ENCODE measurements at places on chromosomes 4 and X. TPM values are rescaled to one million over a fixed set of nuclear protein-coding genes. Genes with fewer than 3 reads are reported as not detected.

Gene METTL14
- 18.2 TPM for total RNA-seq

Gene UGT2B11
- total RNA-seq: not detected

Gene MAGEC1
- not detected for total RNA-seq

Gene RHOXF2B
- total RNA-seq: not detected

Gene TBX22
- total RNA-seq: not detected

Gene EFHC2
- total RNA-seq: 0.21 TPM

Gene NPY5R
- total RNA-seq: not detected

Gene YIPF7
- total RNA-seq: not detected

Gene SMIM31
- not detected for total RNA-seq

Gene IL1RAPL2
- not detected for total RNA-seq

Gene ARHGAP24
- total RNA-seq: 4.1 TPM

Gene ZAR1
- total RNA-seq: 0.12 TPM

Gene GIMD1
- total RNA-seq: not detected

Gene FAM9A
- not detected for total RNA-seq

Gene CDKL5
- total RNA-seq: 6.1 TPM

Gene IQCM
- total RNA-seq: not detected

Gene AMTN
- total RNA-seq: not detected

Gene EGF
- total RNA-seq: 0.45 TPM

Gene PNMA3
- total RNA-seq: 0.09 TPM

Gene DCK
- total RNA-seq: 18.1 TPM

Gene CSAG3
- not detected for total RNA-seq

Gene MSX1
- total RNA-seq: 8.2 TPM

Gene NAAA
- total RNA-seq: 21.9 TPM

Gene SPANXA2
- total RNA-seq: not detected

Gene GAK
- total RNA-seq: 54.2 TPM

Gene CT45A5
- not detected for total RNA-seq

Gene GRIA3
- not detected for total RNA-seq

Data from A549 treated with Mapracorat at 1 μM for 4 hours (cell line).